H4 (cell line): ENCODE measurements at places on chromosomes 1 and 21. TPM values are rescaled to one million over a fixed set of nuclear protein-coding genes. Genes with fewer than 3 reads are reported as not detected.
A peak's percentile ranks its signal among the peaks of the same experiment; 100 is the strongest.

DNA sequence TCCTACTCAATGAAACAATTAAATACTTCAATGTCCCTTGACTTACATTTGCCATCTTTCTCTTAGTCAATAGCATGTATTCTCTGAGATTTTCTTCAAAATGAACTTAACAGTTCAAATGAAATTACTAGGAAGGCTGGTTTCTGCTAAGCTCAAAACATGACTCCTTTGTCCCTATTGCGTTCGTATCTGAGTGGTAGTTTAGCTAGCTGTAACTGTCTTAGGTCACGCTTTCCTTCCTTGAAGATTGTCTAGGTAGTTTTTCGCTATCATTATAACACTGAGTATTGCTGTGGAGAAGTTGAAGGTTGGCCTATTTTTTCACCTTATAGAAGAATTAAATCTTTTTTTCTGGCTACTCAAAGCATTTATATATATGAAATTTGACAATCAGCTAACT lies 1535.2 kb downstream of the PLA2G4A start:
- DNase-seq = peak; percentile 6

DNA sequence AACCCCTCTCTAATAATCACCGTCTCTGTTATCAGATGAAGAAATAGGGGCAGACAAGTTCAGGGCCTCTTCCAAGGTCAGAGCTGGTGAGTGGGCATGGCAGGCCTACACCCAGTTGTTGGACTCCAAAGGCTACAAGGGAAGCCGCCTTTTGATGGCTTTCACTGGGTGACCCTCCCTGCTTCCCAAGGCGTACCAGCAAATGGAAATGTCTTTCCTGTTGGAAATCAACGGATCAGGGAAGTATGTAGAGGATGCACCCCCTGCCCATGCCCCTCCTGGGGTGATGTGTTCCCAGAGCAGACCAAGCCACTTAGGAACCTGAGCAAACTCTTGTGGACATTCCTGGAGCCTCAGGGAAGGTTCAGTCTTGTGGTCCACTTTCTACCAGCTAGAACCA lies 47.4 kb downstream of the LGR6 start:
- no peak for DNase-seq

- DNase-seq = no peak
These were observed 150.6 kb downstream of the TGFBR3 start for GRCh38 chr1:91735266-91735845.

SLC1A7 gene
- 0.60 and 2.4 TPM in 2 replicates for total RNA-seq

COL11A1 gene
- 0.47 and 12.0 TPM in 2 replicates for total RNA-seq

OLFM3 gene
- total RNA-seq = 1.2 and 1.4 TPM in 2 replicates
